Gastrocnemius medialis (tissue), 4 donors: ENCODE measurements at places on chromosomes 4 and X.
A peak's percentile ranks its signal among the peaks of the same experiment; 100 is the strongest.

GRCh38 chrX:123906557-123907316 is 46.9 kb downstream of the XIAP start:
- H3K4me3 ChIP-seq = no peak overlapping the region
- H3K36me3 ChIP-seq = no peaks in the 10 kb centered on the region
- H3K4me1 ChIP-seq = peaks cover 19% of the 10 kb centered on the region
- H3K27me3 ChIP-seq = no peaks in the 10 kb centered on the region

DNA sequence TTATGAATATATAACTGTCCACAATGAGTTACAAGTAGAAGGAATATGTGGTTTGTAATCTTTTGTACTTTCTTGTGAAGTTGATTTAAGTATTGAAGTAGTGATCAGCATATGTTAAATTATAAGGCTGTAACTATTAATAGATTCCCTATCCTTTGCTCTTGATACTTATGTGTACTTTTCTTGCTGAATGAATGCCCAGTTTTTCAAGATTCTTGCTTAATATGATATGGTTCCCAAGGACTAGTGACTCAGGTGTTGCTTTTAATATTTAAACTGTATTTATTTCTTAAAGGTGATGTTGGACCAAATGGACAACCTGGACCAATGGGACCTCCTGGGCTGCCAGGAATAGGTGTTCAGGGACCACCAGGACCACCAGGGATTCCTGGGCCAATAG is 121.7 kb downstream of the IRS4 start:
- H3K27ac ChIP-seq = no peak overlapping the region
- no peaks in the 10 kb centered on the region for H3K4me1 ChIP-seq
- DNase-seq = no peak
- H3K36me3 ChIP-seq = no peaks in the 10 kb centered on the region
- no peaks in the 10 kb centered on the region for H3K27me3 ChIP-seq

GRCh38 chr4:119865389-119865788 is 201.3 kb downstream of the MAD2L1 start:
- no peak overlapping the region for H3K4me3 ChIP-seq
- no peak overlapping the region for H3K27ac ChIP-seq
- no peaks in the 10 kb centered on the region for H3K36me3 ChIP-seq
- no peak for DNase-seq
- no peaks in the 10 kb centered on the region for H3K27me3 ChIP-seq

- H3K4me3 ChIP-seq = no peak overlapping the region
- H3K27me3 ChIP-seq = no peaks in the 10 kb centered on the region
- no peak for DNase-seq
- peaks cover 16% of the 10 kb centered on the region for H3K4me1 ChIP-seq
- H3K36me3 ChIP-seq = no peaks in the 10 kb centered on the region
These were observed 351.4 kb downstream of the PTTG2 start for GRCh38 chr4:38311495-38312126.

GRCh38 chr4:61041527-61041926 is 158.6 kb upstream of the ADGRL3 start:
- H3K27ac ChIP-seq = no peak overlapping the region
- H3K36me3 ChIP-seq = no peaks in the 10 kb centered on the region
- H3K27me3 ChIP-seq = no peaks in the 10 kb centered on the region
- H3K4me1 ChIP-seq = no peaks in the 10 kb centered on the region

- H3K4me3 ChIP-seq = no peak overlapping the region
- DNase-seq = no peak
- no peaks in the 10 kb centered on the region for H3K27me3 ChIP-seq
- H3K36me3 ChIP-seq = no peaks in the 10 kb centered on the region
- H3K4me1 ChIP-seq = no peaks in the 10 kb centered on the region
These were observed 230.8 kb downstream of the CPE start for GRCh38 chr4:165609653-165610052.

DNA sequence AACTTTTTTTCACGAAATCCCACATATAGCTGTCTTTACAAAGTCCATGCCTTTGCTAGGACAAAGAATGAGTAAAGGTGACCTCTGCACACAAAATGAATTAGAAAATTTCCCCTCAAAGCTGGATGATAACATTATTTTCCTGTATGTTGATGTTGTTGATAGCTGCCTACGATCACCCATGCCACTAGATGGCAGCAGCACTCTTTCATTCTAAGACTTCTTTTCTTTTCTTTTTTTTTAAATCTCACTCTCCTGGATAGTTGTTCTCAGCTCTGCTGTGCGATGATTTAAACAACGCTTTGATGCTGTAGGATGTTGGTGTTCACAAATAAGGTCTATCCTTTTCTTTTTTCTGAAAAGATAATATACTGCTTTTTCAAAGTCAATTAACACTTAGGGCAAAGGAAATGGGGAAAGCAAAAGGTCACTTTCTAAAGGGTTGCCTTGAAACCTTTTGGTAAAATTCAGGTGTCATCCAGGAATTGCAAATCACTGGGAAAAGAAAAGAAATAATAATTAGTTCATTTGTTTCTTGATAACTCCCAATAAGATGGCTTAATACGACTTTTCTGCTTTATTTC is 266.8 kb downstream of the C4orf33 start:
- H3K27ac ChIP-seq = no peak overlapping the region
- no peak overlapping the region for H3K4me3 ChIP-seq
- no peaks in the 10 kb centered on the region for H3K27me3 ChIP-seq
- no peaks in the 10 kb centered on the region for H3K36me3 ChIP-seq
- no peaks in the 10 kb centered on the region for H3K4me1 ChIP-seq
- DNase-seq = no peak

- no peaks in the 10 kb centered on the region for H3K4me1 ChIP-seq
- no peak overlapping the region for H3K4me3 ChIP-seq
- no peak for DNase-seq
- no peak overlapping the region for H3K27ac ChIP-seq
- H3K27me3 ChIP-seq = no peaks in the 10 kb centered on the region
These were observed 23.5 kb downstream of the NKAP start for GRCh38 chrX:119919835-119920585.

DNA sequence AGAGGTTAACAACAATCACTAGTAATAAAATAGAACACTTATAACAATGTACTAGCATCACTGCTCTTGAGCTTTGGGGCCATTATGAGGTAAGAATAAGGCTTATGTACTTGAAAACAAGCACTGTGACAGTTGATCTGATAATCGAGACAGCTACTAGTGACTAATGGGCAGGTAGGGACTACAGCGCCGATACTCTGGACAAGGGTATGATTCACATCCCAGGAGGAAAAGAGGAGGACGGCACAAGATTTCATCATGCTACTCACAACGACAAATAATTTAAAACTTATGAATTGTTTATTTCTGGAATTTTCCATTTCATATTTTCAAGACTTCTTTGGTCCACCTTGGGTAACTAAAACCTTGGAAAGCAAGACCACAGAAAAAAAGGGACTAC is 62.3 kb downstream of the FAM184B start:
- no peak overlapping the region for H3K4me3 ChIP-seq
- no peaks in the 10 kb centered on the region for H3K27me3 ChIP-seq
- H3K27ac ChIP-seq = no peak overlapping the region
- no peak for DNase-seq

- H3K27ac ChIP-seq = no peak overlapping the region
- no peaks in the 10 kb centered on the region for H3K36me3 ChIP-seq
- H3K4me3 ChIP-seq = no peak overlapping the region
- H3K4me1 ChIP-seq = no peaks in the 10 kb centered on the region
These were observed 387.0 kb upstream of the ACTRT1 start for GRCh38 chrX:128439159-128439558.

GRCh38 chr4:137545461-137545861 is 13.2 kb upstream of the PCDH18 start:
- no peak overlapping the region for H3K27ac ChIP-seq
- H3K27me3 ChIP-seq = no peaks in the 10 kb centered on the region
- H3K36me3 ChIP-seq = no peaks in the 10 kb centered on the region
- DNase-seq = no peak

DNA sequence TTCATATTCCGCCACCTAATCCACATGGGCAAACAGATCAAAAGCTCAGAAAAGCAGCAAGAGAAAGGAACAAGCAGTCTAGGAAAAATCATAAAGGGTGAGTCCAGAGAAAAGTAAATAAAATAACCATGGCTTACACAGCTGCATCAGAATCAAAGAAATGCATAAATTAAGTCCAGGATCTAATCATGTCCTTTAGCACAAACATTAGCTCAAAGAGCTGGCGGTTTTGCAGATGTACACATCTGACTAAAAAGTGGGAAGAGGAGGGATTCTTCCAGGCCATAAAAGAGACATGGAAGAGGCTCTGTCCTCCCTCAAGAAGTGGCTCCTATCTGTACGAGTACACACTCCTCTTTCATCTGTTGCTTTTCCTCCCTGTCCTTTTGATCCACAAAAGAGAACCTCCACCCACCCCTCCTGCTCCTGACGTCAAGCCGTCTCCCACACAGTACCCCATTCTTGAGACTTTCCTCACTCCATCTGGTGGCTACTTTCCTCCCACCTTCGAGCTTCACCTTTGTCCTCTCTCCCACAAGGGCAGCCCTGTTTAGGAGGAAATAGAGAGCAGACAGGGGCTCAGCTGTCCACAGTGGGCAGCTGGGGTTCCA is 92.5 kb downstream of the RASL11B start:
- no peaks in the 10 kb centered on the region for H3K36me3 ChIP-seq
- no peak overlapping the region for H3K27ac ChIP-seq
- no peak overlapping the region for H3K4me3 ChIP-seq
- H3K27me3 ChIP-seq = no peaks in the 10 kb centered on the region
- DNase-seq = no peak
- peaks cover 9% of the 10 kb centered on the region for H3K4me1 ChIP-seq

- H3K27me3 ChIP-seq = no peaks in the 10 kb centered on the region
- peaks cover 91% of the 10 kb centered on the region for H3K4me1 ChIP-seq
- no peak overlapping the region for H3K4me3 ChIP-seq
- DNase-seq = peak; percentile 63
- H3K27ac ChIP-seq = peak overlapping the region; percentile 92
These were observed 8.2 kb downstream of the WDR1 start for GRCh38 chr4:10108391-10108790.

GRCh38 chr4:39497909-39498726 is 29.1 kb downstream of the UGDH start:
- H3K4me1 ChIP-seq = no peaks in the 10 kb centered on the region
- H3K36me3 ChIP-seq = no peaks in the 10 kb centered on the region
- DNase-seq = no peak
- H3K27me3 ChIP-seq = no peaks in the 10 kb centered on the region

- no peaks in the 10 kb centered on the region for H3K4me1 ChIP-seq
- no peak for DNase-seq
- peak overlapping the region; percentile 39 for H3K4me3 ChIP-seq
- no peaks in the 10 kb centered on the region for H3K36me3 ChIP-seq
- H3K27me3 ChIP-seq = peaks cover 55% of the 10 kb centered on the region
These were observed 618 bp downstream of the BEND4 start for GRCh38 chr4:42151568-42152506.

- no peak for DNase-seq
- H3K27ac ChIP-seq = no peak overlapping the region
- no peaks in the 10 kb centered on the region for H3K36me3 ChIP-seq
- H3K4me3 ChIP-seq = no peak overlapping the region
- no peaks in the 10 kb centered on the region for H3K4me1 ChIP-seq
- H3K27me3 ChIP-seq = no peaks in the 10 kb centered on the region
These were observed 5.3 kb upstream of the GPR82 start for GRCh38 chrX:41718481-41719235.

GRCh38 chrX:118523920-118524319 is 28.3 kb downstream of the DOCK11 start:
- no peaks in the 10 kb centered on the region for H3K4me1 ChIP-seq
- no peak overlapping the region for H3K4me3 ChIP-seq
- DNase-seq = no peak
- no peaks in the 10 kb centered on the region for H3K36me3 ChIP-seq
- H3K27me3 ChIP-seq = no peaks in the 10 kb centered on the region

DNA sequence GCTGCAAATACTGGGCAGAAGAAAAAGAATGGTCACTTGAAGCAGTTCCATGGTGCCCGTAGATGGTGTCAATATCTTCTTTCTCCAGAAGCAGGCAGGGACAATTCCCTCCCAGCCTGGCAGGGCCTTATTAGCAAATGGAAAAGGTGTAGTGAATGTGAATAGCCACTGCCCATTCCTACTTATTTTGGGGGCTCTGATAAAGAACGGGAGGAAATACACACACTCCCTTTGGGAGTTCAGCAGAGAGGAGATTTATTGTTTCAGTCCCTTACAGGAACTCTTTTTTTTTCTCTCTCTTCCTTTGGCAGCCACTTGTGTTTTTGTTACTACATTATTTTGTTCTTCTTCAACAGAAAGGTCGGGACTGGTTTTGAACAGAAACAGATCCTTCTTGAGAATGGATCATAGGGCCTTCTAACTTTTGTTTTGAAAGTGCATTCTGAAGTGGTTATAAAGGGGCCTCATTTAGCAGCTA is at the start of gene EMCN:
Gene EMCN, minus strand, starts transcription at position 159 of the 478 bp plus-strand sequence. Its CDS starts 108 bp downstream, at position 51.
- peak within 1 kb of the TSS; percentile 54 for H3K27ac ChIP-seq
- peak within 1 kb of the TSS; percentile 44 for H3K4me3 ChIP-seq
- H3K36me3 ChIP-seq = no peaks in the 10 kb centered on the region
- no peak for DNase-seq

DNA sequence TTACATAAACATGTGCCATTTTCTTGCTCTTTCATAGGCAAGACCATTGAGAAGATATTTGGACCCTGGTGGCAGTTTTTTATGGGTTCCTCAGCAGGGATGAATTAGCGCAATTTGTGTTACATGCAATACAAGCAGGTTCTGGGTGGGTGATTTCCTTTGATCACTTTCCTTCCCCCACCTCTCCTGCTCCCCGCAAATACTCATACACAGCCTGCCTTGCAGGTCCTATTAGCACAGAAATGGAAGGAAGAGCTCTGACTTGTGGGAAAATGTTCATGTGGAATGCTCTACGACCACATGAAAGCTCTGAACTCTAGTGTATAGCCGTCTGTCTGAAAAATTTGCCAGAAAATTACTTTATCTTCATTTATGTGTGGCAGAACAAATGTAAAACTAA is 361.0 kb upstream of the FAT1 start:
- no peaks in the 10 kb centered on the region for H3K4me1 ChIP-seq
- DNase-seq = no peak
- H3K27me3 ChIP-seq = no peaks in the 10 kb centered on the region
- no peaks in the 10 kb centered on the region for H3K36me3 ChIP-seq
- H3K4me3 ChIP-seq = no peak overlapping the region

GRCh38 chrX:48719958-48720357 is 23.4 kb downstream of the SUV39H1 start:
- H3K36me3 ChIP-seq = no peaks in the 10 kb centered on the region
- H3K27me3 ChIP-seq = no peaks in the 10 kb centered on the region
- no peak overlapping the region for H3K27ac ChIP-seq
- no peak overlapping the region for H3K4me3 ChIP-seq
- no peak for DNase-seq

DNA sequence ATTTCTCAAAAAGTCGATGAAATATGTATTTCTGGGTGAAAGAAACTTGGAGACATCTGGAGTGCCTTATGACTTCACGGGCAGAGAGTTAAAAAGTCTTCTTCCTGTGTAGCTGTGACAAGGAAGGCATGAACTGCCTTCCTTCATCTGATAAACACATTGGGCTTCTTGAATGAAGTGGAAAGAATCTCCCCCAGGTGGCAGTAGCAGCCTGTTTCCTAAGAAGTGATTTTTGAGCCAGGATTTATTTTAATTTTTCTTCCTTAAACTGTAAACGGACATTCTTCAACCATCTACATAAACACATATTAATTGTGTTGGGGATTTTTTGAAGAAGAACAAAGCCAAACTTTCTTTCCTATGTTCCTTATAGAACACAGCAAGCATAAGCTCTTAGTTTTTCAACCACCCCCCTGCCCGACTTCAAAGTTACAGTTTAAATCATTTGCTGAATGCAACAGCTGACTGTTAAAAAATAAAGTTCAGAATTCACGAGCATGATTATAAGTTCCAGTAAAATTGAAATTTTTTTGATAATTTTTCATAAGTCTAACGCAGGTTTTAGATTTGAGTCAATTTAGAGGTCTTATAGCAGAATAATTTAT is 980 bp upstream of the GIMD1 start:
- no peak overlapping the region for H3K4me3 ChIP-seq
- no peak for DNase-seq
- peaks cover 6% of the 10 kb centered on the region for H3K4me1 ChIP-seq
- no peak overlapping the region for H3K27ac ChIP-seq
- H3K36me3 ChIP-seq = no peaks in the 10 kb centered on the region
- H3K27me3 ChIP-seq = no peaks in the 10 kb centered on the region
